Caki2 (cell line): ENCODE measurements at places on chromosomes 1 and 21. TPM values are rescaled to one million over a fixed set of nuclear protein-coding genes. Genes with fewer than 3 reads are reported as not detected.

DNA sequence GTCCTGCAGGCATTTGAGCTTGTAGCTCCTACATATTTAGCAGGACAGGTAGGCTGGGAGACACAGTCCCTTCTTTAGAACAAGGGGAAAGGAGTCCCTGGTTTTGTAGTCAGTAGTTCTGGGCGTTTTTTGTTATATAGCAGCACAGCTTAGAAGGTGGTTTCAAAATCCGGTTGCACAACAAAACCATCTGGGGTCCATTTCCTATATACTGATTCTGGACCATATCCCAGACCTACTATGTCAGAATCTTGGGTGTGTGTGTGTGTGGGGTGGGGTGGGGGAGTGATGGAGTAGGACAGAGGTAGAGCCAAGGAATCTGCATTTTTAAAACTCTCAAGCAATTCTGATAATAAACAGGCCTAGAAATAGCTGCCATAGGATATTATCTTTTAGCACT lies 21.6 kb downstream of the METTL13 start:
- no peak for DNase-seq

GRCh38 chr1:46646331-46646730 lies 21.8 kb downstream of the ATPAF1 start:
- no peak for DNase-seq

DNA sequence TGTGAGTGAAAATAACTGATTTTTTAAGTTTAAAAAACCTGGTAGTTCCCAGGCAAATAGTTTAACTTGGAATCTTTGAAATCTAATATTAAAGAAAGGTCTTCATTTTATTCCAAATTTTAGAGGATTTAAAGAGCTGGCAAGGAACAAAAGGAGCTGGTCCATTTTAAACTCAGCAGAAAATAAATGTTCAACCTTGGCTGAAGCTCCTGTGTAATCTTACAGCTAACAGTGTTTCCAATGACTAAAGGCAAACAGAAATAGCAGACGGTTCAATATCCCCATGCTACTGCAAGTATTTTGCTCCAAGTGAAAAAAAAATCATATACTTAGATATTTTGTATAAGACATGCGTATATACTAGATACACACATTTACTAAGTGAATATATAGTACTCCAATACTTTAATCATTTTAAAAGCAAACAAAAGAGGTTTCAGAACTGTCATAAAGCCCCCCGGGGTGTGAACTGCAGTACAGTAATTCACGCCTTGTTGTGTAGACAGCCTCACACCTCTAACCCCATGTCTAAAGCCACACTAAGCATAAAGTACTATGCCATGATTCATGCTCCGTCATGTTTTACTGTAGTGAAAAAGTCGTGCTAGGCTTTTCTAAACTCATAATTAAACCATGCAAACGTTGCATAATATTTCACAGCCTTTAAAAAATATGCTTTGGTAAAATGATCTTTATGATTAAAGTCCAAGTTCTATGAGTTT lies 132.2 kb downstream of the CLIC6 start:
- no peak for DNase-seq

DNA sequence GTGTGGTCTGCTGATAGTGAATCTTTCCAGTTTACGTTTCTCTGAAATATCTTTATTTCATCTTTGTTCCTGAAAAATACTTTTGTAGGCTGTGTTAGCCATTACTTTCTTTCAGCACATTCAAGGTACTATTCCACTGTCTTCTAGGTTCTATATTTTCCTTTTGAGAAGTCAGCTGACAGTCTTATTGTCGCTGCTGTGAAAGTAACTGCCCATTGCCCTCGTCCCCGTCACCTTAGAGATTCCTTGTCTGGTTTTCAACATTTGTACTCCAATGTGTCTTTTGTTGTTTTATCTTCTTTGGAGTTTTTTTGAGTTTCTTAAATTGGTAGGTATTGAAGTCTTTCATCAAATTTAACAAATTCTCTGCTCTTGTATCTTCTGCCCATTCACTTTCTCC lies 19.8 kb upstream of the MX2 start:
- DNase-seq = no peak

GRCh38 chr1:248800459-248800858 lies 25.3 kb downstream of the SH3BP5L start:
- no peak for DNase-seq

DNA sequence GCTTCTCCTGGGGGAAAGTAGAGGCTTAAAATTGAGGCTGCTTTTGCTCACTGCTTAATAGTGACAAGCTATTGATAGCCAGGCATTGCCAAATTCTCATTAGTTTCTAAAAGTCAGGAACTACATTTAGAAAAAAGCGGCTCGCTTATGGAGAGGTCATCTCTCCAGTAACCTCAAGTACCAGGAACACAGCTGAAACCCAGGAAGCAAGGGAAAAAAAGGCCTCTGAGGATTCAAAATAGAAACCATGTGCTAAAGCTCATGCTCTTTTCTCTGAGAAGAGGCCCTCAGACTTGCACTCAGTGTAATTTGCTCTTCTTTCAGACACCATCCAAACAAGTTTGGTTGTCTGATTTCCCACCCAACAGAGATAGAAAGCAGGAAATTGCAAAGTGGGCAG lies 261.4 kb upstream of the USP25 start:
- no peak for DNase-seq

DNA sequence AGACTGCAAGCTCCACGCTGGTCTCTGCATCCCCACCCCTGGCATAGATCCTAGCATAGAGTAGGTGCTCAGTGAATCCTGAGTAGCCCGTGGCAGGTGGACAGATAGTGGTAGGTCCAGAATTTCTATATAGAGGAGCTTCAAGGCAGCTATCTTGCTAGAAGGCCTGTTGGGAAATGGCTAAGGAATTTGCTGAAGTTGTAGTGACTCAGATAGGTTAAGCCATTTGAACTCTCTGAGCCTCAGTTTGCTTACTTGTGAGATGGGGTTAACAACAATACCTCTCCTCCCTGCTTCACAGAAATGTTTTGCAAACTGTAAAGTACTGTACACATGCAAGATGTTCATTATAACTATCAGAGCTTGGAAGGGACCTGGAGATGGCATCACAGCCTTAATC lies 23.4 kb upstream of the EPHB2 start:
- no peak for DNase-seq

GRCh38 chr1:236099355-236099974 lies 34.6 kb upstream of the NID1 start:
- DNase-seq = no peak

GRCh38 chr21:33799378-33800090 lies 116.1 kb downstream of the ATP5PO start:
- DNase-seq = no peak

DNA sequence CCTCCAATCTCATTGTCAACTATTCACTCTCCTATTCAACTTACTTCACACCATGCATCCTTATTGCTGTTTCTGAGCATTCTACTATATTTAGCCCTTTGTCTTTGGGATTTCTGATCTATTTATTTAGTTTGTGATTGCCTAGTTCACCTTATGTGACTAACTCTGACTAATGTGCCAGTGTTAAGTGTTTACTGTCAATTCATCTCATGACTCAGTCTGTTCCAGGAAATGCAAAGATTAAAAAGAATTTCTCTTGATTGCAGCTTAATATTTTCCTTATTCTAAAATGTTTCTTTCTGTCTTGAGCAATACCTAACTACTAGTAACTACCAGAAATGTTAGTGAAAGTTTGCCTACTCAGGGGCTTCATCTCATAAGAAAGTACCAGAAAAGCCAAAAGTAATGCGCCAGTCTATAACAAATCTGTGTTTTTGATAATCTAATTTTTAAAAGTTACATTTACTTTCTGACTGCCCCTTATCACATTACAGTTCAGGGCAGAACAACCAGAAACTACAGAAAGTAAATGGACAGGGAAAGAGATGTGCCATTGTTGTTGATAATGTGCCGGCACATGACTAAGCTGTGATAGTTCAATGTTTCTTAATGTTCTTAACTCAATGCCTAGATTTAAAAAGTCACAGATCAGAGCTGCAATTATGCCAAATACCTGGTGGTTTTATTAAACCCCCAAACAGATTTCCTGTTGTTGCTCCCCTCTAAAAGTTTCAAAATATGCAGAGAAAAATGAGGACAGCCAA lies 556.5 kb downstream of the PTBP2 start:
- peak; percentile 51 for DNase-seq

DNA sequence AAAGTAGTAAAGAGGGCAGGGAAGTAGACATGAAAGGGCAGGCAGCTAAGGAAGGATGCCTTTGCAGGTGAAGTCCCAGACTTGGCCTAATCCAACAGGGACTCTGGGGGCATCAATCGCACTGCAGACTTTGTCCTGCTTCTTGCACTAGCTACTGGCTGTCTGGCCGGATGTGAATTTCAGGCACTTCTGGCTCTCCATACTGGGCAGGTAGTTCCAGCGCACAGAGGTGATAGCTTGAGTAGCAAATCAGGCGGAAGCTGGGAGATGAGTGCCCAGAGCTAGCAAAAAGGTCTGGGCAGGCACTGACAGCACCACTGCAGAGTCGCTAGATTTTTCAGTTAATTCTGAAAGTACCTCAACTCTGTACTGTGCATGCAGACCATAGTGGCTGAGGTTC lies 997 bp downstream of the RSPH1 start:
- DNase-seq = no peak

DNA sequence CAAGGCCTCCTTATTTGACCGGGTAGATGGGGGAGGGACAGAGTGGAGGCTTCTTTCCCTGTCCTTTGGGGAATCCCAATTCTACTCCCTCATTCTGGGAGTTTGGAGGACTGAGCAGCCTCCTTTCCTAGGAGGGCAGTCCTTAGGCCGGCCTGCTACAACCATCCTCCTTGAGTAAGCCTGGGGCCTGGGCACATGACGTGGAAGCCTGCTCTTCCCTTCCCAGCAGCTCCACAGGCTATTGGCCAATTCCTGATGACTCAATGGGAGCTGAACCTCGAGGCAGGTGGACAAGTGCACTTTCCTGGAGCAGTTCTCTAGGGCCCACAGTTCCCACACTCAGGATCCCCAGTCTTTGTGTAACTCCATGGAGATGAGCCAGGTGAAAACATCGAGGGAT lies 3.1 kb downstream of the KCNA10 start:
- DNase-seq = no peak

Gene VPS45
- total RNA-seq = 12.6 and 15.6 TPM in 2 replicates

Gene ADGRL2
- 22.8 and 62.2 TPM in 2 replicates for total RNA-seq

GRCh38 chr1:75969550-75969949 lies 37.3 kb upstream of the ASB17 start:
- DNase-seq = no peak

Gene TTC22
- not detected in 2 replicates for total RNA-seq

DNA sequence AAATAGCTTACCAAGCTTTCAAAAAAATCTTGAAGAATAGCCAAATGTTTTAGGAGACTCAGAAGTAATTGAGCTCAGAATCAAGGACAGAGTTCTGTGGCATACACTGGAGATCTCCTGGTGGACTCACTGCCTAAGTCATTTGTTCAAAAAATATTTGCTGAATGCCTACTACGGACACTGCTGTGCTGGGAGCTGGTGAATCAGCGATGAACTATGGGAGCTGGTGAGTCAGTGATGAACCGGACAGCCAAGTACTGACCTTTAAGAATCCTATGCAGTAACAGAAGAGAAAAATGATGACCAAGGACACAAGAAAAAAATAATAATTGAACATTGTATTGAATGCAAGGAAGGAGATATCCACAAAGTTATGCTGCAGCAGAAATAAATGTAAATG lies 717.9 kb upstream of the CXADR start:
- DNase-seq = peak; percentile 42

GRCh38 chr1:84700070-84700469 lies 9.8 kb upstream of the SSX2IP start:
- DNase-seq = no peak

Gene CCDC190
- total RNA-seq = not detected in 2 replicates

- no peak for DNase-seq
Observed at GRCh38 chr1:27101696-27102095, 53.2 kb downstream of the SLC9A1 start.

DNA sequence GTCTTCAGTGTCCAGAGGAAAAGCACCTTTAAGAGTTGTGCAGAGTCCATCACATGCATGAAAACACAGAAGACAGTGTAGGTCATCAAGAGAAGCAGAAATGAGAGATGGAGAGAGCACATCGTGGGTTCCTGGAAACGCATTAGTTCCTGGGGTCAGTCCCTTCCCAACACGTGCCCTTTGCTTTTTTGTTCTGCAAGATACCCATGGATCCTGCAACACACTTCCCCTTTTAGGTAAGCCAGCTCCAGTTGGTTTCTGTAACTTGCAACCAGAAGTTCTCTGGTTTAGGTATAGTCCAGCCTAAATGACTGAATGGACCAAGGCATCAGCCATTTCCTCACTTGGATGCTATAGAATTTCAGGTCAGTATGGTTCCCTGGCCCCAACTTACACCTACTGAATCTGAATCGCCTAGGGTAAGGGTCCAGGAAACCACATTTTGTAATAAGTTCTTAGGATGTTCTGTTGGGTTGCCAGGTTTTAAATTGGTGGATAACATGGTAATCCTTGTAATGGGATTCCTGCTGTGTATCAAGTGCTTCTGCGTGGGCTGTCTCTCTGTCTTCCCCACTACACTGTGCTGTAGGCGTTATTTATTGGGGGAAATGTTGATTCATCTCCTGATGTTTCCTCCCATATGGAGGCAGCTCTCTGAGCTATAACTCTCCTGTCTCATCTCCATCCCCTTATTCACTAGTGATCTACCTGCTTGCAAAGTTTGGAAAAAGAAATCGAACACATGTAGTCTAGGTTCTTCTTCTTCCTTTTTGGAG lies 230.6 kb downstream of the TNR start:
- DNase-seq = no peak

Gene CD164L2
- not detected in 2 replicates for total RNA-seq

- DNase-seq = no peak
Observed at GRCh38 chr1:202811296-202812175, 782 bp downstream of the PCAT6 start.

DNA sequence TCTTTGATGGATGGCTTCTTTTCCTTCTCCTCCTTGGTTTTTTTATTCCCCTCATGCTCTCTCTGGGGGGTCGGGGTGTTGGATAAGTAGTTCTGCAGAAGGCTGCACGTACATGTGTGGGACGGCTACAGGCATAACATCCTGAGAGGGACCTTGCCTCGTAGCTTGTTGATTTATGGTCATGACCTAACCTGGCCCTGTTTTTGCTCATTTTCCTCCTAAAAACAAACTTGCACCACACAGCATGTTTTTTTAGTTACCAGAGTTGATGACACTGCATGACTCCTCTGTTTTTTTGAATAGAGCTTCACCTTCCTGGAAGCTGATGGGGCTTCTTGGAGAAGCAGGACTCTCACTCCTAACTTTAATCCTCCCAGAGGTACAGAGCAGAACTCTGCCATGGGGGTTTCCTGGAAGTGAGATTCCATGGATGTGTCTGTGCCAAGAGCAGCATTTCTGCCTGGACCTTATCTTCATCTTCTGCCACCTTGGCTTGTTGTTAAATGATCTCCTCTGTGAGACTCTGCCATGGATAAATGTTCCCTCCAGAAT lies 114.7 kb downstream of the PAPPA2 start:
- DNase-seq = no peak

DNA sequence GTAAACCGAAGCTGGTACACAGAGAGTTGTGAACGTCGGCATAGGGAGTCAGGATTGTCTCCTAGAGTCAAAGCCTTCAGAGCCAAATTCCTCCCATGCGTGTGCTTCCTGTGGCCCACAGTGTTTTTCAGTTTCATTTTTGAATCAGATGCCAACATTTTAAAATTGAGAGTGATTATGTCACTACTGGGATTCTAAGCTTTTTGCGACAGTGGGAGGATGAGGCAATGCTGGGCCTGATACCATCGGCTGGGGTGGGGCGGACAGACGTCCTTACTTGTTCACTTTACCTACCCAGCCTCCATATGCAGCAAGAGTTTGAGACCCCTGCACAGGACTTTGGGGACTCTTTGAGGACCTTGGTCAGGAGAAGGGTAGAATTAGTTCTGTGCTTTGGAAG lies 1.3 kb upstream of the KLHDC7A start:
- no peak for DNase-seq
